Stimulated activated CD4-positive, alpha-beta T cell treated with anti-CD3 and anti-CD28 coated beads, TNF-alpha, amount 100 ng/mL, for 4 hours (primary cell): ENCODE measurements at places on chromosomes 2 and 18.

DNA sequence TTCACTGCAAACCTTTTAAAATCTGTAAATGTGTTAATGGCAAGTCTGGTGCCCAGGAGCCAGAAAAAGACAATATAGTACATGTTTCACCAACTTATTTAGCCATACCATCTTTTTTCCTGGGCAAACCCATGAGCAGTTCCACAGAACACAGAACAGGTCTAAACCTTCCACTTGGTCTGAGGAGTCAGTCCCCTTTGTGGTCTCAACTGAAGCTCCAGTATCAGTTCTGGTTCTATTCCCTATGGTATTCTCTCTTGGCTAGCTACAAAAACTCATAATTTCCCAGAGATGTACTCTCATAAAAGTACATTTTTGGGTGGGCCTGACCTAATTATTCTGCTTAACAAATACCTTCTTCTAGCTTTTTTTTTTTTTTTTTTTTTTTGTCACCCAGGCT is 31.2 kb downstream of the STK17B start:
- DNase-seq = no peak

GRCh38 chr18:36899289-36899688 is 70.4 kb downstream of the KIAA1328 start:
- no peak for DNase-seq

DNA sequence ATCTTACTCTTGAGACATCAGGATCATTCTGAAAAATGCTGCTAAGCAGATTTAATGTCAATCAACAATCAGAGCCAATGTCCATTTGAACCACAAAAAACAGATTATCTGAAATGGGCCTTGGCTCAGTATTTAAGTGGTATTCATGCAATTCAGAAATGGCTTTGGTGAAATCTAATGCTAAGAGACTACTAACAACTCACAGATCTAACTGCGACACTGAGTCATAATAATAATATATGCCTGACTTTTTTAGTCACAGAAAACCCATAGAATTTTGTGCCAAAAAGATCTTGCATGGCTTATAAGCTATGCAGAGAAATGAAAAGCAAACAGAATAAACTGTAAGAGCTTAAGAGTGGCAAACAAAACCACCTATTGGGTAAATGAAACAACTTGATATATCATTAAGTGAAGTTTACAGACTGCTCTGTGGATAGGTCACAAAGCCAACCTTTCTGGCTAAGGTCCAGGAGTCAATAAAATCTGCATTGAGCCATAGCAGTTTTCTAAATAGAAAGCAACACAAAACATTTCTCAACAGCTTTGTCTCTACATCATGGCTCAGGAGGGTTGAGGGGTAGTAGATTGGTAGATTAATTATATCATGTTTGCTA is 234.3 kb downstream of the LRATD1 start:
- no peak for DNase-seq

- DNase-seq = no peak
Measured at GRCh38 chr18:73707035-73707434, 440.6 kb downstream of the FBXO15 start.

DNA sequence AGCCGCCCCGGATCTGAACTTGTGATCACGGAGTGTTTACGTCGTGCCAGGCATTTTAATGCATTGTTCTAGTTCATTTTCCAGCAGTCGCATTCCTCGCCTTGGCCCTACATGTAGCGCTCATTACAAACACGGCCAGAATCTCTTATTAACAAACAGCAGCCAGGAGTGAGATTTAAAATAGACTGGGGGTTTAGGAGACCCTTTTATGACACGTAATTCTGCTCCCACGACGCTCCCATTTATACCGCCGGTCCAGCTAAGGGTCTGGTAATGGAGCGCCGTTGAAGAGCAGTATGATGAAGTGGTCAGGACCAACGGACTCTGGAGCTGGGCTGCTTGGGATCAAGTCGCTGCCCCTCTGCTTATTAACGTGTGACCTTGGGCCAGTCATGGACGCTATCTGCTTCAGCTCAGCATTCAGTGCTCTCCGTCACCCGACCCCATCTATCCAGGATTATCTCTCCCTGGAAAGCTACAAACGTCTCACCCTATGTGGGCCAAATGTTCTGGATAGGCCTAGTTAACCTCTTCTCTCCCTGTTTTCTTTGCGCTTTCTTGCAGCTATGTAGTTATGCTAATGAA is 745 bp downstream of the MSH2 start:
- DNase-seq = no peak

GRCh38 chr18:78526923-78527711 is 452.5 kb upstream of the SALL3 start:
- DNase-seq = no peak

DNA sequence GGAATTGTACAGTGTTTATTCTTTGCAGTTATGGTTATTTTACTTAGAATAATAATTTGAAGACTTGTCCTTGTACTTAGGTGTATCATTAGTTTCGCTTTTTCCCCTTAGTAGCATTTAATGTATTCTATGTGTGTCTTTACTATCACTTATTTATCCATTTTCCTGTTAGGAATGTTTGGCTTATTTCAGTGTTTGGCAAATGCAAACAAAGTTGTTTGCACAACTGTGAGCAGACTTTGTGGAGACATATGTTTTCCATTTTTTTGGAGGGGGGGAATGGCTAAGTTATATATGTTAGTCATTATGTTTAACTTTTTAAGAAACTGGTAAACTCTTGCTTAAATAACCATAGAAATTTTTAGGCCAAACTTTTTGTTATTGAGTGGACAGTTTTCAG is 447.7 kb downstream of the SOX11 start:
- DNase-seq = no peak

DNA sequence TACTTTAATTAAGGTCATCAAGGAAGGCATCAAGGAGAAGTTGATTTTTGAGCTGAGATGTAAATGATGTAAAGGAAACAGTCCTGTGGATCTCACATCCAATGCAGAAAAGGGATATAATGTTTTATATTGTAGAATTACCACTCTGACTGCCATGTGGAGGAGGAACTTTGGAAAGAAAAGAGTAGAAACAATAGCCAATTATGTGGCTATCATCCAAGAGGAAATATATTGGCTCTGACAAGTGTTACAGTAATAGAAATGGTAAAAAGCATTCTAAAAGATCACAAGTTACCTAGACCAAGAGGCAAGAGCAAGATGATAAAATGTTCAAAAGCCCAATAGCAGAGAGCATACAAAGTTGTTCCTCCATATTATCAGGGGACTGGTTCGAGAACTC is 26.8 kb downstream of the BARD1 start:
- DNase-seq = no peak

GRCh38 chr2:43097644-43098408 is 128.6 kb downstream of the ZFP36L2 start:
- DNase-seq = no peak

- no peak for DNase-seq
Measured at GRCh38 chr2:200587007-200587616, 1.3 kb downstream of the AOX1 start.

GRCh38 chr2:233857511-233858141 is 3.3 kb upstream of the HJURP start:
- DNase-seq = peak; percentile 19

- DNase-seq = no peak
Measured at GRCh38 chr2:171136024-171136423, 24.7 kb downstream of the TLK1 start.

GRCh38 chr18:63155910-63156773 is 163.4 kb downstream of the BCL2 start:
- no peak for DNase-seq

GRCh38 chr2:224286923-224287322 is 115.0 kb downstream of the FAM124B start:
- no peak for DNase-seq

GRCh38 chr2:179861027-179861415 is 391 bp downstream of the ZNF385B start:
- no peak for DNase-seq

- no peak for DNase-seq
Measured at GRCh38 chr2:50953021-50953420, 78.9 kb downstream of the NRXN1 start.

- DNase-seq = no peak
Measured at GRCh38 chr2:167190053-167190452, 301.8 kb downstream of the XIRP2 start.

DNA sequence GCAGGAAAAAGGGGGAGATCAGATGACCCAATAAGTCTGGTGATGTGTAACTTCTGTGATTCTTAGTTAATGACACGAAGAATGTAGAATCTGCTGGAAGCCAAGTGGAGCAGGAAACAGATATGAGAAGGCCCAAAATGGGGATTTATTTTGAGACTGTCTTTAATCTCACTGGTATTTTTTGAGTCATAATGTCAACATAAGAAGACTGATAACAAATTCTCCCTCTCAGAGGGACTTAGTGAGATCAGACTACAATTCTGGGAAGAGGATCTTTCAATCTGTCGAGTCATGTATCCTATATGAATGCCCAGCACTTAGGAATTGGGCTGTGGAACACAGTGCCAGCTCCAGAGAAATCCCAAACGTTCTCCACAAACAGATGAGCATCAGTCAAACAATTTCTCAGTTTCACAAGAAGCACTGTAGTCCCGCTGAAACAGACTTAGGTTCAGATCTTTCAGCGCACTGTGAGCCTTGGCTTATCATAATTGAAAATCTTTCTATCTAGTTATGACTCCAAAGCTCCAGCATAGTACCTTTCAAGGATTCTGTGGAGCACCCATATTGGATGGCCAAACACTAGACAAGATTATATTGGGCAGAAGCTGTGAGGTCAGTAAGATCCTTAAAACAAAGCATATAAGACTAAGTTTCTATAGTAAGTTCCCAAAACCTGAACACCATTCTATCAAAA is 738.2 kb downstream of the LRP1B start:
- DNase-seq = no peak

DNA sequence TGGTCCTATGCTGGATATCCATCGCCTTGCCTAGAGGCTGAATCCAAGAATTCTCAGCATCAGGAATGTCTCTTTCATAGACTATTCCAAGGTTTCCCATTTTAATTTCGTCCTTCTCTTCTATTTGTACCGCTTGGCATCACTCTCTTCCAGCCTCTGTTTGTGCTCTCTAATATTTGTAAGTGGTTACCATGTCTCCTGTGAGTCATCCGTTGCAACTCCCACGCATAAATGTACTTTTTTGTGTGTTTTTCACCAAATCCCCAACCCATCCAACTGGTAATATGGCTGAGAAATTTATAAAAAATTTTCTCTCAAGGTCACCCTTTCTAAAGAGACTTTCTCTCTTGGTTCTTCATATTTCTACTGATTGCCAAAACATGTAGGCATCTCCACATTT is 21.8 kb downstream of the COLEC12 start:
- DNase-seq = no peak

DNA sequence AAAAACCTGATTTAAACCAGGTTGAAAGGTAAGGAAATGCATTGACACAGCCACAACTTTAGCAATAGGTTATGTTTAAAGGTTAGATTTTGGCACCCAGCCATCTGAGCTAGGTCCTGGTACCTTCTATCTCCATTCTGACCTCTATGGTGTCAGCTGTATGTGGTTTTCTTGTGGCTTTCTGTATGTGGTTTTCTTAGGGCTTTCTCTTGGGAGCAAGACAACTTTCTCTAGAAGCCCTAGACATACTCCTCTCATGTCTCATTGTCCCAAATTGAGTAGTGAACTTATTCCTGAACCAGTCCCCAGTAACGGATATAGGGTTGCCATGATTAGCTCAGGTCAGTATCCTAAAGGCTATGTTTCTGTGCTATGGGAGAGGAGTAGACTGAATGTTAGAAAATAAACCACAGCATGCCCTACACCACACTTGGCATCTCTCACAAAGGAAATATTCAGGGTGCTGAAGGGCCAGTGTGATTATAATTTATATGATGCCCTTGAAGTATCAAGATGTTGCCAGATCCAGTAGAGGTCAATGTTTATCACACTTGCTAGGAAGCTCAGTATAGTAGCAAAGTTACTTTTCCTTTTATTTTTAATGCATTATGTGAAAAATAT is 176.1 kb downstream of the CAPN13 start:
- no peak for DNase-seq

GRCh38 chr2:101223814-101224231 is 28.9 kb upstream of the CNOT11 start:
- DNase-seq = no peak

GRCh38 chr18:8051453-8051852 is 484.3 kb downstream of the PTPRM start:
- DNase-seq = no peak

DNA sequence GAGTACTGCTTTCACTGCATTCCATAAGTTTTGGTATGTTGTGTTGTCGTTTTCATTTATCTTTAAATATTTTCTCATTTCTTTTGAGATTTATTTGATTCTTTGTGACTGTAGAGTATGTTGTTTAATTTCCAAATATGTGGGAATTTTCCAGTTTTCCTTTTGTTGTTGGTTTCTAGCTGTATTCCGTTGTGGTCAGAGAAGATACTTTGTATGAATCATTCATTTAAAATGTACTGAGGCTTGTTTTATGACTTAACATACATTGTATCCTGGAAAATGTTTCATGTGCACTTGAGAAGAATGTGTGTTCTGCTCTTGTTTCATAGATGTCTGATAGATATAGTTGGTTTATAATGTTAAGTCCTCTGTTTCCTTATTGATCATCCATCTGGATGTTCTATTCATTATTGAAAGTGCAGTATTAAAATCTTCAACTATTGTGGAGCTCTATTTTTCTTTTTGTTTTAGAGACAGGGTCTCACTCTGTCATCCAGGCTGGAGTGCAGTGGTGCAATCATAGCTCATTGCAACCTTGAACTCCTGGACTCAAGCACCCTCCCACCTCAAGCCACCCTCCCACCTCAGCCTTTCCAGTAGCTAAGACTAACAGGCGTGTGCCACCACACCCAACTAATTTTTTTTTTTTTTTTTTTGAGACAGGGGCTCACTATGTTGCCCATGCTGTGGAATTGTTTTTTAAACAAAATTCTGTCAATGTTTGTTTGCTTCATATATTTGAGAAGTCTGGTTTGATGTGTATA is 96.8 kb downstream of the TAF4B start:
- DNase-seq = no peak

GRCh38 chr18:79720359-79720733 is 40.7 kb downstream of the CTDP1 start:
- DNase-seq = no peak

GRCh38 chr2:59233448-59233847 is 992.3 kb upstream of the FANCL start:
- no peak for DNase-seq

DNA sequence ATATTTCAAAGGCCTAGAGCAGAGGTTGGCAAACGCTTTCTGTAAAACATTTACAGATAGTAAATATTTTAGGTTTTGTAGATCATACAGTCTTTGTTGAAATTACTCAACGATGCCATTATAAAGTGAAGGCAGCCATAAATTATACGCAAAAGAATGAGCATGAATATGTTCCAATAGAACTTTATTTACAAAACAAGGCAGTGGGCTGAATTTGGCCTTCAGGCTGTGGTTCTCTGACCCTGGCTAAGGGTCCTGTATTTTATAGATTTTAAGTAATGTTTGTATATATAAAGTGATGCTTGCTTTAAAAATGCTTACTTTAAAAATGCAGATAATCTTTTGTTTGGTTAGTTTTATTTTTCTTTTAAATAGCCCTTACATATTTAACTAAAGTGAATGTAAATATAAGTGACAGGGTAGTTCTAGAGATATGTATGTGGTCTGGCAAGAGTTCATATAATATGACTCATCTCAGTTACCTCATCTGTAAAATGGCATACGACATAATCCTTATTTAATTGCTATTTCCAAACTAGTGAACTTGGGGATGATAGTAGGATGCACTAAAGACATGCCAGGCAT is 51.7 kb upstream of the ATP5MC3 start:
- no peak for DNase-seq

- no peak for DNase-seq
Measured at GRCh38 chr2:26682155-26682554, 10.4 kb upstream of the KCNK3 start.
